ENCODE measurements at places on chromosomes 1 and 21. TPM values are rescaled to one million over a fixed set of nuclear protein-coding genes. Genes with fewer than 3 reads are reported as not detected.

DNA sequence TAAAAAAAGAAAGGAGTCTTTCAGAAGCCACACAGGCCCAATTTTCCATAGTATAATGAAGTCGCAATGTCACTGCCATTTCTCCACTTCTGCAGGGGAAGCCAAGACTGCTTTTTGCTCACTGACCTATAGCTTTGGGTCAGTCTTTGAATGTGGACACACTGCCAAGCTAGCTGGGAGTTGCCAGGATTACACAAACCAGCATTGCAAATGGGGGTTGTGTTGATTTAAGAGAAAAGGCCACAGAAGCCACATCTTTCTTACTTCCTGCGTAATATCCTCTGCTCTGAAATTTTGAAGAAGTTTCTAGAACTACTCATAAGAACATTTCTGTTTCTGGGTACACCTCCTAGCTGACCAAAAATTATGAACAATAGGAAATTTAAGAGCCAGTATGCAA lies 45.8 kb upstream of the SAMSN1 start:
- no peak for DNase-seq

DNA sequence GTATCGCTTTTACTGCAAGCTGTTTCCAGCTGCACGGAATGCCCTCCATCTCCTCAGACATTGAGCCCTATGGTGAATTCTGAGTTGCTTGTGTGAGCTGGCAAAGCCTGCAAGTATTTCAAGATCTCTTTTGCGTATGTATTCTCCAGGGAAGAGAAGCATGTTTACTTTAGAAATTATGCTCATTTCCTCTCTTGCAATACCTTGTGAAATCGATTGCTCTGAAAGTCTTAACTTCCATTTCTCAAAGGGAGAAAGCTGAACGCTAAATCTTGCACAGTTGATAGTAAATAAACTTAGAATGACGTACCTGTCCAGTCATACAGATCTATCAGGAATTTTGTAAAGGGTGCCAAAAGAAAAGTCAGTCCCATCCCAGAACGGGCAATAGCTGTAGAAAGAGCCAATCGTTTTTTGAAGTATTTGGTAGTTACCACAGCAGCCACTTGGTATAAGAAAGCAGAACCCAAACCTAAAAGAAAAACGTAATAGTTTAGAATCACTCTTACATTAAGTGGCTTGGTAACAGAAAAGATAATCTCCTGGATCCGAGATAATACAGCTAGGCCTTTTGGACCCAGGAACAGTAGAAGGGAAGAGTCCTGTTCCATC lies 10.0 kb downstream of the SLC16A4 start:
- no peak for DNase-seq

The SCP2 gene
- 97.6 TPM for total RNA-seq

The BTG2 gene
- total RNA-seq, result 54.6 TPM

The WNT3A gene
- 0.47 TPM for total RNA-seq
